ENCODE measurements at places on chromosomes 16 and 17.
A peak's percentile ranks its signal among the peaks of the same experiment; 100 is the strongest.

DNA sequence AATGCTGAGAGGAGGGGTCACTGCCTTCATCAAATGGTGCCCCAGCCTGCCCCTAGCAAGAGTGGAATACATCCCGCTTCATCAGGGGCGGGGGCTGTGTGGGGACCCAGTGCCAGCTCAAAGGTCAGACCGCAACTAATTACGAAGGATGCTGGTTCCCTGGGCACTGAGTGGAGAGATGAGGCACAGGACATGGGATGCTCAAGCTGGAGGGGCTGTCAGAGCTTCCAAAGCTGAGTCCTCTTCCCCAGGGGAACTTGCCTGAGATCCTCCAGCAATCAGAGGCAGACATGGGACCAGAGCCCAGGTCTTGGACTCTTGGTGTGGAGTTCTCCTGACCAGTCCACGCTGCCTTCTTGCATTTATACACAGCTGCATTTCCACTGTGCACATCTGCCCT, 18.9 kb downstream of the UNC45B start:
- DNase-seq = no peak

DNA sequence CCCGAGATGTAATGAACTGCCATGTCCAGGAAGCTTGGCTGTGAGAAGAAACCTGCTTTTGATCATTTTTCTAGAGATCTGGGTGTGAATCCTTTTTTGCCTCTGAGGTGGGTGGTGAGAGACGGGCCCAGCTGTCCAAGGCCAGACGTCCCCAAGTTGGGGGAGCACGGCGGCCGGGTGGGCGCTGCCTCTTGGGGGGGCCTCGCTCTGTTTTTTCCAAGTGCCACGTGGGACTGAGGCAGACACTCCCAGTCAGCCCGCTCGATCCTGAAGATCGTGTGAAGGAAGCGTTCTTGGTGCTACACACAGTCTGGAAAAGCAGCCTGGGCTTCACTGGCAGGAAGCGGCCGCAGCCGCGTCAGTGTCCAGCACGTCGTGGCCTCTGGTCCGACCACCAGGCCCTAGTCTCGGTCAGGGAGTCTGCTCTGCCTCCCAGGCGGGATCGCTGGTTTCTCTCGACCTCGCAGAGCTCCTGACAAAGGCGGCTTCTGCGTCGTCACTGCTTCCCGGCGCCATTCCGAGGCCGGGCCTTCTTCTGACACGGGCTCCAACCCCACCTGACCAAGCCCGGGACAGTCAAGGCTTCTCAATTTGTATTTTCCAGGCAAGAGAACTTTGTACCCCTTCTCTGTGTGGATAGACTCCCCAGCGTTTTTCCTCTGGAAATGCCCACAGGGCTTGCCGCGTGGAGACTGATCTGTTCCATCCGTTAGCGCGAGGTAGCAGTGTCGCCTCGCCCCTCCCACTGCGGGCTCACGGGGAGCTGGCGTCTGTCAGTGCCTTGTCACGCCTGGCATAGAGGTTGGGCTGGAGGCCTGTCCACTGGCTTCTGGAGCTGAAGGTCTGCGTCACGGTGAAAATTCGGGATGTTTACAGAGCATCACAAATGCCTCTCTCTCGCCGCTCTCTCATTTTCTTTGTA, 12.4 kb downstream of the PRSS27 start:
- DNase-seq = no peak

DNA sequence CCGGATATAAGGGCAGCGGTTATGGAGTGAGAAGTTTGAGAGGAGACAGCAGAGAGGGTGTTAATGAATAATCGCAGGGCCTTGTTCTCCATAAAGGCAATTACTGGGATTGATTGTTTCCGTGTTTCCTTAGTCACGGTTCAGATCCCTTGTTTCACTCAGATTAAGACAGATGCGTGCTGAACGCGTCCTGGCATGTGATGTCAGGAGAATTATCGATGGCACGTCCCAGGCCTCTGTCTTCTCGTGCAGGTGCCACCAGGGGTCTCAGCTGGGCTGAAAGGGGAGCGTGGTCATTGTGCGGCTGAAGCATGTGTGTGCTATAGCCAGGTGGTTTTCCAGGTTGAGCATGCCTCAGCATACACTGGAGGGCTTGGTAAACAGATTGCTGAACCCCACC, 142.4 kb upstream of the NOL11 start:
- DNase-seq = no peak

DNA sequence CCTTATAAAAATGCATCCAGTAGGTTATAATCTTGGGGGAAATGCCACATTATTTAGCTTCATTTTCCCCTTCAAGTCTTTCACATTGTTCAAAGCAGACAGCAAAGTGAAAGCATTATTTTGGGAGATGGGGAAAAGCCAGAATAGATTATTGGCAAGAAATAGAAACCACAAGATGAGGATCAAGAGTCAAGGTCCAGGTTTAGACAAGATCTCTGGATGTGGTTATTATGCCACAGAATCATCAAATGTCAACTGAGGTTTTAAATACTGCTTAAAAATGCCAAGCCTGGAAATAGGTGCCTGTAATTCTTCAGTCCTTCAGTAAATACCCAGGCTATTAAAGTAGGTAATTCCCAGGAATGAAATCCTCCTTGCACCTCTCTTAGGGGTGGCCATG, 65.1 kb upstream of the ALOX12 start:
- DNase-seq = no peak

DNA sequence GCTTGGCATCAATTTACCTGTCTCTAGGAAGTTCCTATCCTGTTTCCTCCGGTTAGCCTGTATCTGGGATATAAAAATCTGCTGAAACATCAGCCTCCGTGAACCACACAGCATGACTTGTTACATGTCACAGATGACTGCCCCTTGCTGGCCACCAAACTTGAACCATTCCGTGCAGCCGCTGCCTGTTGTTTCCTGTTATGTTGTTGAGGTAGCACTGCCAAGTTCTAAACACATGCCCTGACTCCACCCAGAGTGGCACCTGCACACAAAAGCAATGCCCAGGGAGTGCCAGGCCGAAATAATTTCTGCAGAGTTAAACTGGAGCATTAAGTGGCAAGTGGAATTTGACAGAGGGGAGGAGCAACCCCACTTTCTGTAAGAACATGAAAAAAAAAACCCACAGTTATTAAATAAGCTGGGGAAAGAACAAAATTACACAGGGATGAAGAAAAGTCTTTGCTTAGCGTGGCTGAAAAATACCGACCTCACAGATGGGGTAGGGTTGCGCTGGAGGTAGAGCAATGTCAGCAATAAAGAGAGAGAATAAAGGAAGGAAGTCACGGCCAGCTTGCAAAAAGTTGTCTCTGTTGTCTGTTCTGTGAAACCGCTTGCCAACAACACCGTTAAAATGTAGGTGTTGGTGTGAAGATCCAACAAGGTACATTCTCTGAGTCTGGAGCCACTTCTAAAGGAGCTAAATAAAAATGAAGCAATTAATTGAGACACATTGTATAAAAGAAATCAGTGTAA, 174.6 kb upstream of the CDH13 start:
- DNase-seq = no peak

DNA sequence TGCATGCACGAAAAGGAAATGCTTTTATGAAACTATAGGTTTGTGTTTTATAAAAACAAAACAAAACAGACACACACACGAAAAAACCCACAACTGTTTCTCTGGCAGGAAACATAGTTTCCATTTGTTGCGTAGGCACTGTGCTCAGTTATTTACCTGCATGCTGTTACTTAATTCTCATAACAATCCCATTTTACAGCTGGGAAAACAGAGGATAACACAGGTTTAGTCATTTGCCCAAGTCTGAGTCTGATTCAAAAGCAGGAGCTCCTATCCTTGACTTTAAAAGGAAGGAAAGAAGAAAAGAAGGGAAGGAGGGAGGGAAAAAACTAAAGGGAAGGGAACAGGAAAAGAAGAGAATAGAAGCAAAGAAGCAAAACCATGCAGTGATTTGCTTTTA, 117.4 kb downstream of the DNAH3 start:
- DNase-seq = no peak

DNA sequence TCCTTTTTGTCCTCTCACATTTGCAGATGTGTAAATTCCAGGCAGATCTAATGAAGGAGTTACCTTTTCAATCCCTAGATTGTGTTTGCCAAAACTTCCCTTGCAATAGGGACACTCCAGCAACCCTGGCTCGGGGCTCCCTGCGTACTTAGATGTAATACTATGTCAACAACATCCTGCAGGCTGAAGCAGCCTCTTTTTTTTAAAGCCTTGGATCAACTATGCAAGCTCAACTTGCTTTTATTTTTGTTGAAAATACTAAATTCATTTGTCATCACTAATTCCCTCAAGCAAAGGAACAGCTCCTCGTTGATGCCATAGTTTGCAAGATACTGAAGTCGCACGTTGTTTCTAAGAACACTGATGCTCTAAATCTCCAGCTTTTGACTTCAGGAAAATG, 59.1 kb downstream of the GRIN2A start:
- no peak for DNase-seq

DNA sequence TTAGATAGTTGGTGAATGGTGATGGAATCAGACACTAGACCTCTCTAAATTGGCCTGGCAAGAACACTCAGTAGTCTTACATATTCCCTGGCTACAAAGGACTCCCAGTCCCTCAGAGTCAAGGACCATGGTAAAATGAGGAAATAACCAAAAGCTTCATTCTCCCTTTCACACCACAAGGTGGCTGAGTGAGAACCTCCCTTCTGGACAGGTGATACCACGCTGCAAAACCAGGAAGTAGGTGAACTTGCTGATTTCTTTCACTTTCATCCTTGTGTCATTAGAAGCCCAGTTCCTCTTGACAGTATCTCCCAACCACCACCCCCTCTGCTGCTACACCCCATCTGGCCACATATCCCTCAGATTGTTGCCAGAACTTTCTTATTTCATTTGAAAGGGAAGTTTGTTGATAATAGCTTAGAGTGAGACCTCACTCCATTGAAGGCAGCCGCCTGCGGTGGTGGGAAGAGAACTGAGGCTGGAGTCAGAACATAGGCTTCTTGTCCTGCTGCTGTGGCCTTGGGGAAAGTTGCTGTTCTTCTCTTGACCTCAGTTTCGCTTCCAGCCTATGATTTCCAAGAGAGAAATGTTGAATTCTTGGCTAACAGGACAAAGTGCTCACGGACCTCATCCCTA, 290.6 kb upstream of the CCL2 start:
- no peak for DNase-seq

GRCh38 chr16:81495321-81496234, 51.0 kb downstream of the CMIP start:
- DNase-seq = no peak

- DNase-seq = peak; percentile 81
These were observed at the start of gene HIC1 for GRCh38 chr17:2054512-2055291. TSS of gene HIC1 (plus strand) at chr17:2055103. CDS start at chr17:2056691, 1,588 bp downstream.

- peak; percentile 49 for DNase-seq
These were observed 8.2 kb downstream of the ARL4D start for GRCh38 chr17:43406676-43407645.

DNA sequence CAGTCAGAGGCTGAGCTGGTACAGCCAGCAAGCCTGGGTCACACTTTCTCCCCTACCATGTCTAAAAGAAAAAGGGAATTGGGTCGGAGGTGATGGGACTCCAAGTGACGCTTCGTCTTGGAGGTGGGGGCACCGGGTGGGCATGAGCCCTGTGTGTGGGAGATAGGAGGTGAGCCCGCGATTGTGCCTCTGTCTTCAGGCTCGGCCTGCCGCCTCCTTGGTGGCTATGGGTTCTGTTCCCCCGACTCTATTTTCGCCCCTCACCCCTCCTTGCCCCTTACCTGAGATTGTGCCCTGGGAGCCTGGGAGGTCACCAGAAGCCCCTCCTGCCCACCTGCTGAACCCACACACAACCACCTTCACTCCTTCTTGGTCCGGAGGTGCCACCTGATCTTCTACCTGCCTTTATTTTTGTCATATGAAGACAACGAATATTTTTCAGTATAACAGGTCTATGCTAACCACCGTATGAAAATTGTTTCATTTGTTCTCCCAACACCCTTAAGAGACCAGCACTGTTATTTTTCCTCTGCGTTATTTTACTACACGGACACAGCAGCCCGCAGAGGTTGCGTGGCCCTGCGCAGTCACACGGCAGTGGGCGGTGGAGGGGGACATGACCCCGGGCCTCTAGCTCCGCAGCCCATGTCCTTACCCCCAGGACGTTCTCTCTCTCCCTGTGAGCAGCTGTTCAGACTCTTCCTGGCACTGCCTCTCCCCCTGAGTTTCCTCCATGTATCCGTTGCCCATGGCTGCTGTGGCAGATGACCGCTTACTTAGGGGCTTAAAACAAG, 49.9 kb downstream of the ATP2C2 start:
- DNase-seq = no peak

- DNase-seq = no peak
These were observed 1.4 kb downstream of the PLD6 start for GRCh38 chr17:17204635-17205231.

- no peak for DNase-seq
These were observed 5.8 kb downstream of the DEXI start for GRCh38 chr16:10936272-10936984.

DNA sequence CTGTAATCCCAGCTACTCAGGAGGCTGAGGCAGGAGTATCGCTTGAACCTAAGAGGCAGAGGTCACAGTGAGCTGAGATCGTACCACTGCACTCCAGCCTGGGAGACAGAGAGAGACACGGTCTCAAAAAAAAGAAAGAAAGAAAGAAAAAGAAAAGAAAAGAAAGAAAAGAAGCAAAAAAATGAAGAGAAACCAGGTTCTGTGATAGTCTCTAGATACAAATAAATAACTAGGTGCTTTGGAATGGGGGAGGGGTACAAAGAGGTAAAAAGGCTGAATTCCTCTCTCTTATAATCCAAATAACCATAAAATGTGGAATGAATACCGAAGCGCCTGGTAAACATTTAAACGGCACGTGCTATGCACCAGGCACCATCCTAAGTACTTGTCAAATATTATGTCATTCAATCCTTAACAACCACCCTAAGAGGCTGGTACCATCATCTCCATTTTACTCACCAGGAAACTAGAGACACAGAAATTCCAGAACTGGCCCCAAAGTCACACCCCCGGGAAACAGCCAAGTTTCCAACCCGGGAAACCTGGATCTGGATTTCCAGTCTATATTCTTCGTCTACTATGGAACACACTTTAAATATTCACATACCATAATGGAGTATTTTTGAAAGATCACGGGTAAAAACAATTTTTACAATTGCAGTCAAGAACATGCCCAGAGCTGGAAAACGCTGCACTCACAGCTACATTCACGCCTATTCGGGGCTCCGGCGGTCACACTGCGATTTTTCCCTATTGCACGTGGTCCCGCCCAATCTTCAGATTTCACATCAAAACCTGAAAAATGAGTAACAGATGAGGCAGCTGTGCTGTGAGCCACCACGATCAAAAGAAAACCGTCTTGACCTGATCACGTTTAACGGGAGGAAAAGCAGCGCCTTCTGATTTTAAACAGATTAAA, 10.5 kb downstream of the NXN start:
- no peak for DNase-seq

DNA sequence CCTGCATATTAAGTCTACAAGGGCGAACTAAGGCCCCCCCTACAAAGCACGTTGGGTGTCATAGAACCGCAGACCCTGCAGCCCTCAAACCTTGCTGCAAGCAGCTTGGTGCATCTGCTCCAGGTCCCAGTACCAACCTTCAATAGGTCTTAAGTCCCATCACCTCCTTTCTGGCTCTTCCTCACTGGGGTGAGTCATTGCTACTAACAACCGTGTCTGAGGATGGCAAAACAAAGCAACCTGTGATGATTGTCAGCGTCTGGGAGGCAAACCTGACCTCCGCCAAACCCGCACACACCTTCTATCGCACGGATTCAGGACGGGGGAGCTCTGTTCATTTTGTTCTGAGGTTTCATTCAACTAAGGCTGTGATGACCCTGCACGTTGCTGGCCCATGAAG, 138.9 kb downstream of the SLC39A11 start:
- no peak for DNase-seq

- DNase-seq = peak; percentile 87
These were observed 65.2 kb downstream of the SNX20 start for GRCh38 chr16:50615891-50616290.

GRCh38 chr17:40526668-40527067, 25.2 kb upstream of the TNS4 start:
- DNase-seq = peak; percentile 38
